ENCODE measurements at places on chromosomes 6 and 20.

DNA sequence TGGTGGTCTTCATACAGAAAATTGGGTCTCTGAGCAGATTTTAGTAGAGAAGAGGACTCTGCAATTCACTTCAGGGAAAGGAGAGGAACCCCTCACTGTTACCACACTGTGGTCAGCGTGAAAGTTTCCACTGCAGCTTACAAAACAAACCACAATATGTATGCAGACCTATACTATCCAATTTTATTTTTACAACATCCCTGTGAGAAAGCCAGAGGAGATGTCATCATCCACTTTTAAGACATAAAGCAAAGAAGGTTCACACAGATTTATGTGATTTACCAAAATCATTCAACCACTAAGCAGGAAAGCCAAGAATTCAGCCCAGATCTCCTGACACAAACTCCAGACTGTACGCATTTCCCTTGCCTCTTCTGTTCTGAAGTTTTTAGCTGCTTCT, 442.4 kb downstream of the FRK start:
- DNase-seq: peak; percentile 41

DNA sequence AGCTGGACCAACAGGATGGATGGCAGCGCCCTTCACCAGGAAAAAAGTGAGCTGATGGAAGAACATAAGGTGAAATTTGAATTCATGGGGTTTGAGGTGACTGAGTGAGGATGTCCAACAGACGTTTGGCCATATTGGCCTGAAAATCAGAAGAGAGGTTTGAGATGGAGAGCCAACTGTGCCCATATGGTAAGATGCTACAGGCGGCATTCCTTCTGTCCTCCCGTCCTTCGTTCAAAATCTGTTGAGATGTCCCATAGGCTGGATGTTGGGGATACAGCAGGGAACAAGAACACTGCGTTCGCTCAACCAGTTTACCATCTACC, 468 bp upstream of the CMTR1 start:
- no peak for DNase-seq

- DNase-seq: no peak
Measured at GRCh38 chr6:30231067-30231466, 17.9 kb upstream of the TRIM26 start.

DNA sequence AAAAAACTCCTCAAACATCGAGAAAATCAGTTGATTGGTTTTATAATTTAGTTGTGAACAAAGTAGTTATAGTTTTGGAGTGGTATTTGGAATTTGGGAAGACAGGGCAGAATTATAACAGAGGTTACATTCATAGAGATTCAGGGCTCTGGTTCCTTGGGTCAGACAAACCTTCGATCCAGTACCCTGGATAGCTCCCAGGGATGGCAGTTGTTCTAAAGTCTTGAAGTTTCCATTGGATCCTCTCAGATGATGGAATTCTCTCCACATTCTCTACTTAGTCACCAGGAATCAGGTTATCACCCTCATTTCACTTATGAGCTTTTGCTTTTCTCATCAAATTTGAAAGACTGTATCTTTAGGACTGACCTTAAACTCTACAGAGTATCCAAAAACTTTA, 285.1 kb downstream of the CENPW start:
- peak; percentile 51 for DNase-seq

- no peak for DNase-seq
Measured at GRCh38 chr6:87103977-87104601, 9.2 kb upstream of the CGA start.

DNA sequence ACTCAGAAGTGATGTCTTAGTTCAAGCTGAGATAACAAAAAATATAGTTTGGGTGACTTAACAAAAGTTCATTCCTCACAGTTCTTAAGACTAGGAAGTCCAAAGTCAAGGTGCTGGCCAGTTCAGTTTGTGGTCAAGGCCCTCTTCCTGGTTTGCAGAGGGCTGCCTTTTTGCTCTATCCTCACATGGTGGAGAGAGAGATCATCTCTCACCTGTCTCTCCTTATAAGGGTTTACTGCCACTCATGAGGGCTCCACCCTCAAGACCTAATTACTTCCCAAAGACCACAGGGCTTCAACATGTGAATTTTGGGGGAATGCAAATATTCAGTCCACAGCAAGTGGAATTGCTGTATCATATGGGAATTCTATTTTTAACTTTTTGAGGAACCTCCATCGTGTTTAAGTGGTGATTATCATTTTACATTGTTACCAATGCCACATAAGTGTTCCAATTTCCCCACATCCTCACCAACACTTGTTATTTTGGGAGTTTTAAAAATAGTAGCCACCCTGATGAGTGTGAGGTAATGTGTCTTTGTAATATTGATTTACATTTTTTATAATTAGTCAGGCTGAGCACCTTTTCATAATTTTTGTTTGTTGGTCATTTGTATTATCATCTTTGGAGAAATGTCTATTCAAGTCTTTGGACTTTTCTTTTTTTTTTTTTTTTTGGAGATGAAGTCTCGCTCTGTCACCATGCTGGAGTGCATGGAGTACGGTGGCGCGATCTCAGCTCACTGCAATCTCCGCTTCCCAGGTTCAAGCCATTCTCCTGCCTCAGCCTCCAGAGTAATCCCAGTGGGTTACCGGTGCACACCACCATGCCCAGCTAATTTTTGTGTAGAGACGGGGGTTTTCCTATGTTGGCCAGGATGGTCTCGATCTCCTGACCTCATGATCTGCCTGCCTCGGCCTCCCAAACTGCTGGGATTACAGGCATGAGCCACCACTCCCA, 112.2 kb downstream of the SESN1 start:
- DNase-seq: no peak

GRCh38 chr6:167717455-167717854, 109.3 kb upstream of the AFDN start:
- DNase-seq: no peak

DNA sequence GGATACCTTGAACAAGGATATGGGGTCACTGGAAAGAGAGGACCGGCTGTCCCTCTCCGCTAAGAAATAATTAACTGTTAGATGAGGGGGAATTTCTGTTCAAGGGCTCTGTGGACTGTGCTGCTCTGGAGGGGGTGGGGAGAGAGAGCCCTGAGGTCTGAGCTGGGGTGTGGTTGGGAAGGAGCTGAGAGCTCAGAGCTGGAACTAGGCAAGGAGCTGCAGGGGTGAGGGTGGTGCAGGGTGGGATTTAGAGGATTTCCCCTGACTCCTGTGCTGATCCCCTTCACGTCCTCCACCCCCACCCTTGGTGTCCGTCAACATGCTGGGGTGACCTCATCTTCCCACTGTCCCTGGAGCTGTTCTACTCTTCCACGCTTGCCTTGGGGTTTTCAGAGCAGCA, 52.5 kb downstream of the HLA-A start:
- no peak for DNase-seq

GRCh38 chr6:114339706-114340105, 3.1 kb downstream of the HS3ST5 start:
- no peak for DNase-seq

GRCh38 chr6:14943116-14943515, 302.8 kb upstream of the JARID2 start:
- DNase-seq: no peak

- DNase-seq: no peak
Measured at GRCh38 chr20:50980071-50980681, 21.6 kb downstream of the MOCS3 start.

GRCh38 chr6:70270287-70271005, 32.4 kb downstream of the COL9A1 start:
- no peak for DNase-seq

- DNase-seq: no peak
Measured at GRCh38 chr6:12296255-12296573, 6.1 kb downstream of the EDN1 start.

- DNase-seq: peak; percentile 37
Measured at GRCh38 chr6:21665110-21665391, 71.5 kb downstream of the SOX4 start.

DNA sequence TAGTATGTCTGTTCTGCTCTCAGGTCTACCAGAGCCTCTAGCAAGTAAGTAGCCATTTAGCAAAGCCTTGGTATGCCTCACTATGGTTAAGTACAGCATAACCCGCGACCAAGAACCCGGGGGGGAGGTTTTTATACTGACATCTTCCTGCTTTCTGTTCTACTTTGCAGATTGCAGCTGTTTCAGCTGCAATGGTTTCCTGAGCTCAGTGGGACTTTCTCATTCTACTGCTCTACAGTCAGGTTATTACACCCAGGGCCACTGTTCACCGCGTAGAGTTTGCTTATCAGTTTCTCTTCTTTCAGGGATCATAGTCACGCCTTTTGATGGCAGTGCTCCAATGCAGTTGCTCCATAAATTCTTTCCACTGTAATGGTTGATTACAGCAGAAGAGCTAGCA, 631.3 kb downstream of the TFAP2A start:
- DNase-seq: no peak

GRCh38 chr20:19493794-19494495, 264.1 kb upstream of the RIN2 start:
- DNase-seq: peak; percentile 21

DNA sequence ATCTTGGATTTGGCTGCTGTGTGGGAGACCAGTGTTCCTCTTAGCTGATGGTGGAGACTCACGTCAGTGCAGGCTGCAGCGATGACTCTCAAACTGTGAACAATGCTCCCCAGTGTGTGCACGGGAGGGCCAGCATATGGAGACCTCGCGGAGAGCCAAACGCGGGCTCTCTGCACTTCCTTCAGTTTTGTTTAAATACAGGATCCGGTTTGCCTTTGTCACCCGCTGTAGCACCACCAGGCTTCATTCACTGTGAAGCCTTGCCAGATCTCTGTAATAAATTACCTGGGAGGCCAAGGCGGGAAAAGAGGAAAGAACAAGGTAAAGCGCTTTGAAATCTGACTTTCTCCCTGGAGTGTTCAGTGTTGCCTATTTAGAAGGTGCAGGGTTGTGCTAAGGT, 30.7 kb upstream of the TMEM14A start:
- peak; percentile 41 for DNase-seq

- peak; percentile 57 for DNase-seq
Measured at GRCh38 chr6:108562503-108562993, 1.8 kb downstream of the FOXO3 start.

DNA sequence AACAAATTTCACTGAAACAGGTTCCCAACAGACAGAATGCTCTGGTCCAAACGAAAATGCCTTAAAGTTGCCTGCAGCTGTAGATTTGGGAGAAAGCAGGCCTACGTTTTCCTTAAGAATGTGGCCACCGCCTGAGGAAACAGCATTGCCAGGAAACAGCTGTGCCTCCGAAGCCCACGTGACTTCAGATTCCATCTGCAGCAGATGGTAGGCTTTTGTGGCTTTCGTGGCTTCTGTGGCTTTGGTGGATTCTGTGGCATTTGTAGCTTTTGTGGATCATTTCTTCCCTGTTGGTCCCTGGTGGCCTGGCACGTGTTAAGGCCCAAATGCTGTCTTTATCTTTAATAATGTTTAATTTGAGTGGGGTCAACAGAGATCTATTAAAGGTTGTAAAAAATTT, 222.9 kb downstream of the TTLL2 start:
- no peak for DNase-seq

DNA sequence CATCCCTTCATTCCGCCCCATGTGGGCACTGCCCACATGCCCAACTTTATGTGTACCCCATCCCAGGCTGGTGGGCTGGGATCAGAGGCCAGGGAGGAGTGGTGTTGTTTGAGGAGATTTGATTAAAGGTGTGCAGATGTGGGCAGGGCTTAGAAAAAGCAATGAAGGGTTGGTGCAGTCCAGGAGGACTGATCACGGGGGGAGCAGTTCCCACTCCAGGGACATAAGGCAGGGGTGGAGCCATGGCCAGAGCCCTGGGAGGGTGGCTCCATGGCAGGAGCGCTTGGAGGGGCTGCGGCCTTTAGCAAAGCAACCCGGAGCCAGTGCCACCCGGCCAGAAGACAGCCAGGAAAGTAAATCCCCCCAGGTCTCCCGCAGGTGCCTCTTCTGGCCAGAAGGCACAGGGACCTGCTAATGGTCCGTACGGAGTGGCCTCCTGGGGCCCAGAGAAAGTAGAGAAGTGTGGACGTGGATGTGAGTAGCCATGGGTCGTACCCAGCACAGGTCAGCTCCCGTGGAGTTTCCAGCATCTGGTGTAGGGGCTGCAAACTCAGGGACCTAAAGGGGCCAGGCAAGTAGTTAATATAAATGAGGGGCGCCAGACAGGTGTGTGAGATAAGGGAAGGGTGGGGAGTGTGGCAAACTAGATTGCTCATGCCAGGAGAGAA, 62.1 kb upstream of the APCDD1L start:
- DNase-seq: no peak
